Epithelial cell of esophagus (primary cell): ENCODE measurements at places on chromosomes 1 and 21.

GRCh38 chr1:235014756-235015155, 113.9 kb downstream of the TOMM20 start:
- no peak for DNase-seq

DNA sequence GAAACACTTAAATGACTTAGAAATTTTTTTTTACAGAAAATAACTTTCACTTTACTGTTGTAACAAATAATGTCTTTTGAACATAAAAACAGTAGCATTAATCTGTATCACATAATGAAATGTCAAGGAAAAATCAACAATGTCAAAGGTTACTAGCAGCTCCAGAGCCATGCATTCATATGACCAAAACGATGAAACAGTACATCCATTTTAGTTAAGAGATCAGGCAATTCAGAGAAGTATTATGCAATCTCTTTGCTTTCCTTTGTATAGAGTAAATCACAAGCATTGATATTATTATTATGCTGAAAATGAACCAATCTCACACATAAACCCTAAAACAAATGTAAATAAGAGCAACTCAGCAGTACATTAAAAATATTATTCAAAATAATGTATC, 748.9 kb downstream of the PLA2G4A start:
- DNase-seq, result no peak

- DNase-seq, result peak; percentile 81
Observed at GRCh38 chr1:226083302-226084101, 21.0 kb downstream of the H3-3A start.

DNA sequence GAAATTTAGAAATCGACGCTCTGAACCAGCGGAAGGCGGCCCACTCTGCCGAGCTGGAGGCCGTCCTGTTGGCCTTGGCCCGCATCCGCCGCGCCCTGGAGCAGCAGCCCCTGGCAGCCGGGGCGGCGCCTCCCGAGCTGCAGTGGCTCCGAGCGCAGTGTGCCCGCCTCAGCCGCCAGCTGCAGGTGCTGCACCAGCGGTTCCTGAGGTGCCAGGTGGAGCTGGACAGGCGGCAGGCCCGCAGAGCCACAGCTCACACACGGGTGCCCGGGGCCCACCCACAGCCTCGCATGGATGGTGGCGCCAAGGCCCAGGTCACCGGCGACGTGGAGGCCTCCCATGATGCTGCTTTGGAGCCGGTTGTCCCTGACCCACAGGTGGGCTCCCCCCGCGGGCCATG, 47.0 kb upstream of the DIP2A start:
- no peak for DNase-seq

DNA sequence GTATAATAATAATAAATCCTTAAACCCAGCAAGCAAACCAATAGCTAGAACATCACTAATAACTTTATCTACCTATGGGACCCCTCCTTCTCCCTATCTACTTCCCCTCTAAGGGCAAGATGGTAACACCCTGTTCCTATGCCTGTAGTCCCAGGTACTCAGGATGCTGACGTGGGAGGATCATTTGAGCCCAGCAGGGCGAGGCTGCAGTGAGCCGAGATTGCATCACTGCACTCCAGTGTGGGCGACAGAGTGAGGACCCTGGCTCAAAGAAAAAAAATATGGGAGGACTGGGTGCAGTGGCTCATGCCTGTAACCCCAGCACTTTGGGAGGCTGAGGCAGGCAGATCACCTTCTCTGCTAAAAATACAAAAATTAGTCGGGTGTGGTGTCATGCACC, 143.1 kb upstream of the SLC45A1 start:
- peak; percentile 60 for DNase-seq

DNA sequence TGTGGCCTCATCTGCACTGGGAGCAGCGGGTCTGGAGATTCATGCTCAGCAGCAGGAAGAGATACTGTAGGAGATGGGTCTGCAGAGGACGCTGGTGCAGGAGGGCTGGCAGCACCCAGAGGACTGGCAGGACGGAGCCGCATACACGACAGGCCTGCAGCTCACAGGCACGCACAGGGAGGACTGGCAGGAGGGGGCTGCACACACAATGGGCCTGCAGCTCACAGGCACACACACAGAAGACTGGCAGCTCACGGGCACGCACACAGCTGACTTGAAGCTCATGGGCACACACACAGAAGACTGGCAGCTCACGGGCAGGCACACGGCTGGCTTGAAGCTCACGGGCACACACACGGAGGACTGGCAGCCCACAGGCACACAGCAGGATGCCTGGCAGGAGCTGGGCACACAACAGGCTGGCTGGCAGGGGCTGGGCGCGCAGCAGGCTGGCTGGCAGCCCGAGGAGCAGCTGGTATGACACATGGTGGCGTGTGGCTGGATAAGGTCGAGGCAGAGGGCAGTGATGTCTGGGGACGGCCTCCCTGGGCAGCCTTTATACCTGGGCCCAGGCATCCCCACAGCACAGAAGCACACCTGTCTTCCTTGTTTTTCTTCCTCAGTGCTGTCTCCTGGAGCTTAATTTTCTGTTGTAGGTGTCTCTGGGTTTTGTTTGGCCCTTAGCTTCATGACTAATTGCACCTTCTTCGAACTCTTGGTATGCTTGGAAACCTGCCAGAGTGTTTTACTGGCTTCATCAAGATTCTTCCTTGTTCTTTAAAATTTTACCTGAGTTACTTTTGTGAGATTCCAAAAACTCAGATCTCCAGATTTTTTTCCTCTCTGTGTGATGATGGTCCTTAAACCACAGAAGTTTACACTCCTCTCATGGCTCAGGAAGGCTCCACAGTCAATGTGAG, at the start of gene KRTAP12-2:
TSS of gene KRTAP12-2 (minus strand) at position 527 of the 920 bp plus-strand sequence. CDS start at position 486, 41 bp downstream.
- peak; percentile 3 for DNase-seq

GRCh38 chr21:45865106-45865835, 116.3 kb upstream of the COL6A1 start:
- peak; percentile 50 for DNase-seq

DNA sequence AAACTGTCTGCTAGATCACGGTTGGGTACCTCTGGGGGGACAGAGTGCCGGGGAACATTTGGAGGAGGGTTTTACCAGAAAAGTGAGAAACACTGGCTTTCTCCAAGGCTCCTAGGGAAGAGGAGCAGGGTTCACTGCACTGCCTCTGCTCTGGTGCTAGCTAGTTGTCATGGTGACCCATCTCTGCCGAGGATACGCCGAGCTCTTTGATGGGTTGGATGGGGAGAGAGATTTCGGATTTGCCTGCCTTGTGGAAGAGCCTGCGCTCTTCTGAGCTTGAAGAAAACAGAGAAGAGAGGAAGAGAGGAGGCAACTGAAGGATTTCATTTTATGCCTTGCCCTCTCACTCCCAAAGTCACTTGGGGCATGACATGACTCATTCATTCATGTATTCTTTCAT, 92.1 kb downstream of the NAV1 start:
- DNase-seq, result no peak

DNA sequence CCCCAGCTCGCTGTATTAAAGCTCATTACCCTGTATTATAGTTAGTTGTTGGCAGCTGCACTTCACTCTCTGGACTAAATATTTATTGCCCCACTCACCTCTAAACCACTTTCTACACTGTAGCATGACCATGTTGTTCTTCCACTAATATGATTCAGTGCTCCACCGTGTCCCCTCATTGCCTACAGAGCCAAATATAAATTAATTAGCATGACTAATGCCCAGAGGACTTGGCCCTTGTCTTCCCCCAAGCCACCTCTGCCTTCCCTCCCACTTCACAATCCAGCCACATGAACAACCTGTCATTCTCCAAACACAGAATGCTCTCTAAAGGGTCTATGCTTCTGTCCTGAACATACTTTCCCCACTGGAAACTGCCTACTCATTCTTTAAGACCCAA, 276.5 kb downstream of the PLPP3 start:
- no peak for DNase-seq

GRCh38 chr1:172408958-172409357, 11.5 kb upstream of the C1orf105 start:
- DNase-seq, result peak; percentile 45

- peak; percentile 63 for DNase-seq
Observed at GRCh38 chr1:221832151-221832550, 90.3 kb upstream of the DUSP10 start.
